Naive thymus-derived CD4-positive, alpha-beta T cell (primary cell): ENCODE measurements at places on chromosomes 3 and 15.
A peak's percentile ranks its signal among the peaks of the same experiment; 100 is the strongest.

- H3K4me3 ChIP-seq, result no peak overlapping the region
- H3K36me3 ChIP-seq, result no peaks in the 10 kb centered on the region
- H3K4me1 ChIP-seq, result no peaks in the 10 kb centered on the region
- no peak overlapping the region for H3K27ac ChIP-seq
Observed at GRCh38 chr3:73516631-73517030, 108.1 kb downstream of the PDZRN3 start.

- no peaks in the 10 kb centered on the region for H3K27me3 ChIP-seq
- no peak overlapping the region for H3K27ac ChIP-seq
- H3K36me3 ChIP-seq, result no peaks in the 10 kb centered on the region
- H3K4me1 ChIP-seq, result no peaks in the 10 kb centered on the region
- H3K4me3 ChIP-seq, result no peak overlapping the region
Observed at GRCh38 chr3:59246719-59247401, 197.0 kb upstream of the CFAP20DC start.

- H3K4me3 ChIP-seq, result no peak overlapping the region
- no peak for DNase-seq
- H3K4me1 ChIP-seq, result peaks cover 30% of the 10 kb centered on the region
Observed at GRCh38 chr15:85687329-85687728, 107.4 kb downstream of the KLHL25 start.

GRCh38 chr15:31200735-31201151 lies 99.2 kb upstream of the TRPM1 start:
- H3K27me3 ChIP-seq, result no peaks in the 10 kb centered on the region
- H3K36me3 ChIP-seq, result no peaks in the 10 kb centered on the region
- no peak overlapping the region for H3K4me3 ChIP-seq

GRCh38 chr15:80974914-80975313 lies 14.7 kb downstream of the MESD start:
- H3K27me3 ChIP-seq, result no peaks in the 10 kb centered on the region
- H3K27ac ChIP-seq, result no peak overlapping the region
- H3K4me1 ChIP-seq, result no peaks in the 10 kb centered on the region
- DNase-seq, result no peak
- H3K36me3 ChIP-seq, result no peaks in the 10 kb centered on the region

- no peaks in the 10 kb centered on the region for H3K36me3 ChIP-seq
- DNase-seq, result no peak
- no peaks in the 10 kb centered on the region for H3K4me1 ChIP-seq
Observed at GRCh38 chr3:31035681-31036080, 141.2 kb upstream of the GADL1 start.

GRCh38 chr3:55180936-55181535 lies 253.2 kb upstream of the LRTM1 start:
- H3K4me3 ChIP-seq, result no peak overlapping the region
- DNase-seq, result no peak
- no peaks in the 10 kb centered on the region for H3K4me1 ChIP-seq

- no peaks in the 10 kb centered on the region for H3K4me1 ChIP-seq
- no peak overlapping the region for H3K4me3 ChIP-seq
- H3K27ac ChIP-seq, result no peak overlapping the region
- H3K27me3 ChIP-seq, result peaks cover 5% of the 10 kb centered on the region
- no peak for DNase-seq
Observed at GRCh38 chr15:61337541-61337940, 108.4 kb upstream of the RORA start.

DNA sequence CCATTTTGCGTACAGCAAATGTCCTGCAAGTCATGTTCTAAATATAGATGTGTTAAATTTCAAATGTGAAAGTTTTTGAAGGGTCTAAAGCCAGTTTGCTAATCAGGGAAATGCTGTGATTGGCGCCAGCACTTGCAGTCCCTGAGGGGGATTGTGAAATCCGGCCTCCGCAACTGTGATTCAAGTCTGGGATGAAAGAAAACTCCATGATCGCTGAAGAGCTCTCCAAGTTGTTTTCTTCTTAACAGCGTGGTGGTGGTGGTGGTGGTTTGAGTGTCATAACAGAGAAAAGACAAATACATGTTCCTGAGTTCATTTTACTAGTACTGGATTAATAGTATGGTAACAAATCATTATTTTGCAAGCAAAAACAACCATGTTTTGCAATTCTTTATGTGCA lies 51.8 kb downstream of the MITF start:
- no peak overlapping the region for H3K4me3 ChIP-seq
- no peak for DNase-seq
- no peaks in the 10 kb centered on the region for H3K27me3 ChIP-seq
- no peak overlapping the region for H3K27ac ChIP-seq

DNA sequence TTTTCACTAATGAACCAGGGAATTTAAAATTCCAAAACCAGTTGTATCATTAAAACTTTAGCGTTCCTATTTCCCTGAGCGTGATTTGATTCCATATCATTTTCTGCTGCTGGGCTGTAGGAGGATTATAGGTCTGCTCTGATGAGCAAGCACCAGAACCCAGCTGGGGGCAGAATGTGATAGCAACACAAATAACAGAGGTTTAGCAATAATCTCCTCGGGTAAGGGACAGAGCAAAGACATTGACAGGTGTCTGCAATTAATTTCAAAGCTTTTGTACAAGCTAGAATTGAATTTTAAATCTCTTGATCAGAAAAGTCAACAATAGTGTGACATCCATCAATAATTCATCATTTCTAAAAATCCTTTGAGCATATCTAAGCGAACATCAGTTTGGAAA lies 163.4 kb upstream of the RAP2B start:
- no peaks in the 10 kb centered on the region for H3K27me3 ChIP-seq

DNA sequence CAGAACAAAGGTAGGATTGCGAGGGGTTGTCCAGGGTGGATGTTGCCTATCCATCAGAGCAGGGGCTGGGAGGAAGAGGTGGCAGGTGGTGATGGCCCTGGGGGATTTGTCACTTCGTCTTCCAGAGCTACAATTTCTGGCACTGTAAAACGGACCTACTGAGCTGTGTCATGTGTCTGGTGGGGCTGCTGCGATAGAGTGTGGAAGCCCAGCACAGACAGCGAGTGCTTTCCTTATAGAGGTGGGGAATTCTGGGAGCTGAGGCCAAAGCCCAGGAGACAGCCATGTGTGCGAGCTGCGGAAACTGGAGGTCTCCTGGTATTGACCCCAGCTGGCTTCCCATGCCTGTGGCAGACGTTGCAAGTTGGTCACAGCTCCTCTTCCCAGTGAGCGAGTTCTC lies 61.2 kb upstream of the SEC22A start:
- H3K36me3 ChIP-seq, result no peaks in the 10 kb centered on the region
- no peak for DNase-seq
- no peak overlapping the region for H3K27ac ChIP-seq
- H3K27me3 ChIP-seq, result no peaks in the 10 kb centered on the region

GRCh38 chr3:27224197-27224596 lies 145.0 kb downstream of the NEK10 start:
- no peak overlapping the region for H3K27ac ChIP-seq
- H3K4me1 ChIP-seq, result no peaks in the 10 kb centered on the region
- H3K36me3 ChIP-seq, result no peaks in the 10 kb centered on the region
- no peak for DNase-seq
- H3K27me3 ChIP-seq, result no peaks in the 10 kb centered on the region

GRCh38 chr3:184058029-184058428 lies 5.2 kb downstream of the HTR3C start:
- H3K4me1 ChIP-seq, result no peaks in the 10 kb centered on the region
- H3K36me3 ChIP-seq, result no peaks in the 10 kb centered on the region
- no peak overlapping the region for H3K27ac ChIP-seq
- DNase-seq, result no peak
- H3K27me3 ChIP-seq, result no peaks in the 10 kb centered on the region

DNA sequence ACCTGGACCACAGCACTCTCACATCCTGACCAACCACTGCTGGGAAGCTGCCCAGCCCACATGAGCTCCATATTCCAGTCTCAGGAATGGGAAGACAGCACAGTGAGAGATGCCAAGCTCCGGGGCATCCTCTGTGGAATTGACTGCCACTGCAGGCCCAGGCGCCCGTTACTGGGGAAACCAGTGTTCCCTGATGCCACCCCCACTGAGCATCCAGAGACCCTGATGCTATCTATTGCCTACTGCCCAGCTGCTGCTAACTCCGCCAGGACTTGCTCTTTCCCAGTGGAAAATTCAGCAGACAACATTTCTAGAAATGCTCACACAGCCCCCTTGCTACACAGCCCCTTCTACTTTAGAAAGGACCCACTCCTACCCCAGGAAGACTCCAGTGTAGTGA lies 57.6 kb downstream of the CYP19A1 start:
- H3K27me3 ChIP-seq, result no peaks in the 10 kb centered on the region
- H3K4me3 ChIP-seq, result no peak overlapping the region
- no peaks in the 10 kb centered on the region for H3K36me3 ChIP-seq
- DNase-seq, result no peak
- no peak overlapping the region for H3K27ac ChIP-seq

DNA sequence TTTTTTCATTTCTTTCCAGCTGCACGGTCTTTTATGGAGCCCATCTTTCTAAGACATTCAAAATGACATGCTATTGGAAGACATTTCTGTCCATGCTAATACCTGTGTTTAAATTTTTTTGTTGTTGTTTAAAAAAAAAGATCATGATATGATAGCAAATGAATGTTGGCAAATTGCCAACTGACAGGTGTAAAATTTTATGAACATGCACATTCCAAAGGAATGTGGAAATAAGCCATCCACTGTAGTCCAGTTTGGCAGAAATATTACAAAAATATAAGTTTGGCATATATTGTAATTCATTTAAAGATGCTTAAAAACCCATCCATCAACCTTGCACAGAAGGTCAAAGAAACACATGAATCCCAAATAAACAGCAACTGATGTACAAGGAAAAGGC lies 75.6 kb upstream of the WNT5A start:
- H3K36me3 ChIP-seq, result no peaks in the 10 kb centered on the region
- no peaks in the 10 kb centered on the region for H3K4me1 ChIP-seq
- H3K27ac ChIP-seq, result no peak overlapping the region
- DNase-seq, result no peak
- H3K4me3 ChIP-seq, result no peak overlapping the region

- DNase-seq, result no peak
- H3K4me3 ChIP-seq, result no peak overlapping the region
- H3K4me1 ChIP-seq, result no peaks in the 10 kb centered on the region
- H3K27me3 ChIP-seq, result no peaks in the 10 kb centered on the region
Observed at GRCh38 chr3:112354642-112355306, 21.8 kb downstream of the CD200 start.

DNA sequence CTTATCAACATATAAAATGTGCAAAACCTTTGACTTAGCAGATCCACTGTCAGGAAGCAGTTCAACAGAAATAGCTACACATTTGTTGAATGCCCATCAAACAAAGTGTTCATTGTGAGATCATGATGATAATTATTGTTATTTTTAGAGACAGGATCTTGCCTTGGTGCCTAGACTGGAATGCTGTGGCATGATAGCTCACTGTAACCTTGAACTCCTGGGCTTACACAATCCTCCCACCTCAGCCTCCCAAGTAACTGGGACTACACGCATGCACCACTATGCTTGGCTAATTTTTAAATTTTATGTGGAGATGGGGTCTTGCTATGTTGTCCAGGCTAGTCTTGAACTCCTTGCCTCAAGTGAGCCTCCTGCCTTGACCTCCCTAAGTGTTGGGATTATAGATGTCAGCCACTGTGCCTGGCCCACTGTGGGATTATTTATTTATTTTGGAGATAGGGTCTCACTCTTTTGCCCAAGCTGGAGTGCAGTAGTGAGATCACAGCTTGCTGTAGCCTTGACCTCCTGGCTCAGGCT lies 8.8 kb downstream of the MAP2K5 start:
- H3K4me3 ChIP-seq, result no peak overlapping the region
- H3K4me1 ChIP-seq, result peaks cover 5% of the 10 kb centered on the region
- H3K27ac ChIP-seq, result no peak overlapping the region
- DNase-seq, result no peak
- H3K27me3 ChIP-seq, result no peaks in the 10 kb centered on the region
- peaks cover 4% of the 10 kb centered on the region for H3K36me3 ChIP-seq

DNA sequence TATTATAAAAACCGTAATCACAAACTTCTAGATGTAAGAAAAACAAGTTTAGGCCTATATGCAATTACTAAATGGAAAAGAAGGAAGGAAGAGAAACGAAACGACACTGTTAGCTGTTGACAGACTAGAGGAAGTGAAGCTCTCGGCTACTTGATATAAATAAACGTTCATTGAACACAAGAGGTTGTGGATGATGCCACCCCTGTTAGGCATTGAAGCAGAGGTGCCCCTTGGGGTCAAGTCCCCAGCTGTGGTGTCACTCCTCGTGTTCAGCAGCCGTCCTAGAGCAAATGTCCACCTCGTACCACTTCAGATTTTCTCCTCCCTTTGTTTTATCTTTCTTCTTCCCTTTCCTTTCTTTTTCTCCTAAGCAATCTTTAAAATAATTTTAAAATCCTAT lies 146.5 kb upstream of the UBE2E1 start:
- H3K27ac ChIP-seq, result no peak overlapping the region
- no peak for DNase-seq
- H3K36me3 ChIP-seq, result no peaks in the 10 kb centered on the region
- H3K4me1 ChIP-seq, result no peaks in the 10 kb centered on the region
- no peak overlapping the region for H3K4me3 ChIP-seq

- H3K27me3 ChIP-seq, result peaks cover 5% of the 10 kb centered on the region
- peaks cover 11% of the 10 kb centered on the region for H3K4me1 ChIP-seq
- no peak overlapping the region for H3K4me3 ChIP-seq
- H3K36me3 ChIP-seq, result no peaks in the 10 kb centered on the region
- DNase-seq, result no peak
- H3K27ac ChIP-seq, result no peak overlapping the region
Observed at GRCh38 chr3:184565421-184566211, 4.0 kb downstream of the EPHB3 start.

DNA sequence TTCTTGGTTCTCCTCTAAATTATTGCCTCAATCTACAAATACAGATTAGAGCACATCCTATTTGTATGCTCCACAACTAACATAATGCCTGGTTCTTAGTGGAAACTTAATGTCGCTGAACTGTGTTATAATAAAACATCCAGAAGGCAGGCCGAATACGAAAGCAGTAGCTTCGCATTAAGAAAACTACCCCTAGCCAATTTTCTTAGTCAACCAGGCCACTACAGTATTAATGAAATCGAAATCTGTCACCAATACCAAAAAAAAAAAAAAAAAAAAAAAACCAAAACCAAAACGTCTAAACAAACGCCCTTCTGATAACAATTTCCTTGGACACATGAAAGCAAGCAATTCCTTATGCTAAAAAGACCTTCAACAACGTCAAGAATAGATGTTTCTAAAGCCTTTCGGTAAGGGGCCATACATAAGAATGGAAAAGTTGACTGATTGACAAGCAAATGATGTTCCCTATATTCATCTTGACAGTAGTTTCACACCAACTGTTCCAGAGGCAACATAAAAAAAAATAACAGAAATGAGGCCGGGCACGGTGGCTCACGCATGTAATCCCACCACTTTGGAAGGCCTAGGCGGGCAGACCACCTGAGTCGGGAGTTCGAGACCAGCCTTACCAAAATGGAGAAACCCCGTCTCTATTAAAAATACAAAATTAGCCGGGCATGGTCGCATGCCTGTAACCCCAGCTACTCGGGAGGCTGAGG lies 1.3 kb downstream of the DENND6A start:
- H3K4me3 ChIP-seq, result peak overlapping the region; percentile 81
- H3K27me3 ChIP-seq, result no peaks in the 10 kb centered on the region
- peak overlapping the region; percentile 87 for H3K27ac ChIP-seq
- H3K4me1 ChIP-seq, result peaks cover 35% of the 10 kb centered on the region
- DNase-seq, result no peak
